ENCODE measurements at places on chromosomes 2 and 18. TPM values are rescaled to one million over a fixed set of nuclear protein-coding genes. Genes with fewer than 3 reads are reported as not detected.

Gene HRH4
- 0.06 TPM for total RNA-seq

Gene NGEF
- total RNA-seq: 3.3 TPM

Gene MAP3K2
- total RNA-seq: 25.8 TPM

Gene KHK
- 2.9 TPM for total RNA-seq

Gene SLC9A4
- total RNA-seq: not detected

Gene VWC2L
- not detected for total RNA-seq

Gene HOXD13
- total RNA-seq: 20.7 TPM

Gene PLGLB2
- total RNA-seq: 0.11 TPM

Gene COL6A3
- total RNA-seq: 296 TPM

Gene ABCG5
- not detected for total RNA-seq

Gene FRZB
- total RNA-seq: not detected

All from Daoy (cell line).